ENCODE measurements at places on chromosomes 7 and 10.

GRCh38 chr7:920351-921070 lies 34.0 kb downstream of the ADAP1 start:
- peak; percentile 35 for DNase-seq

DNA sequence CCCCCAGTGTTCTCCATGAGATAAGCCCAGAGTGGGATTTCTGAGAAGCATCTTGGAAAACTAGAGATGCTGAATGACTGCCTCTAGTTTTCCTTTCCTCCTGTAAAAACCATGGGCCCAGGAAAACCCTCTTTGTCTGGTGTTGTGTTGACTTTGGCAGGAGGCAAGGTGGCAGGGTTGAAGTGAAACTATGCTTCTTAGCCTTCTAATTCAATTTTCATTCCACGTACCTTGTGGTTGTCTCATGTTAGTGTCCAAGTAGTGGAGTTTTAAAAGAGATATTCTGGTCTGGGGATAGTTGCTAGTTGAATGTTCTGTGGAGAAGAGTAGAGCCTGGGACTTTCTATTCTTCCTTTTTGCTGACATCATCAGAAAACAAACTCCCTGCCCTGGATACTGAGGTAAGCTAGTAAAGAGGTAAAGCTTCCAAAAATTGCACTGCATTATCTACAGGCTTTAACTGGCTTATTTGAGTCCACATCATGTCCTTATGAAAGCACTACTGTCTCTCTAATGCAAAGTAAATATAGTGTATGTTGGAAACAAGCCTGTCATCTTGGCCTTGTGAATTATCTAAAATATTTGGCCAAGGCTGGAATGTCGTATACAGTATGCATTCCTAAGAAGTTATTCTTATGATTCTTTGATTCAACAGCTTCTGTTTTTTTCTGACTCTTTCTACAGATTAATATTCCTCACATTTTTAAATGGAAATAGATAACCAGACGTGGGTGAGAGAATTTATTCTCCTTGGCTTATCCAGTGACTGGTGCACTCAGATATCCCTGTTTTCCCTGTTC lies at the start of gene OR2F2:
Gene OR2F2, plus strand, starts transcription at position 708 of the 800 bp plus-strand sequence. Its CDS starts 0 bp downstream, at position 708.
- no peak for DNase-seq

DNA sequence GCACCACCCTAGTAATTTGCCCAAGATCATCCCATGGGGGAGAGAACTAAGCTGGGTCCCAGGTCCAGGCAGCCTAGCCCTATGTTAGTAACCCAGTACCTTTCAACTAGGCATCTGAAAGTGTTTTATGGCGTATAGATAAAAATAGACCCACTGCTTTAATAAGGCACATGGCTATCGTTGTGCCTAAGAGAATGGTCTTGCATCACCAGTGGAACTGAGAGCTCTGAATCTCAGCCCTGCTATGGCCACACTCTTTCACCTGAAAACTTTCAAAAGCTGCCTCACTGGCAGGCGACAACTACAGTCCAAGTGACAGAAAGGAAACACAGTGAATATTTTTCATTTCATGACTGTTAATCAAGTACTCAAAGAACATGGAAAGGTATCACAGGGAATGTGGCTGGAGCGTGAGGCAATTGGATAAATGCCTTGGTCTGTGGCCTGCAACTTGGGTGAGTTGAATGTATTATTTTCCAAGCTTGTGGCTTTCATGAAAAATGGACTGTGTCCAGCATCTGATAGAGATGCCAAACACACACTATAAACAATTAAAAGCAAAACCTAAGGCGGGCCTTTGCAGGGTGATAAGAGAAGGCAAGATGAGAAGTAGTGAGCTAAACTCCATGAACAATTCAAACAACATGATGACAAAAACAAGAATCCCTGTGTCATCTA lies 18.0 kb upstream of the SFMBT2 start:
- no peak for DNase-seq

DNA sequence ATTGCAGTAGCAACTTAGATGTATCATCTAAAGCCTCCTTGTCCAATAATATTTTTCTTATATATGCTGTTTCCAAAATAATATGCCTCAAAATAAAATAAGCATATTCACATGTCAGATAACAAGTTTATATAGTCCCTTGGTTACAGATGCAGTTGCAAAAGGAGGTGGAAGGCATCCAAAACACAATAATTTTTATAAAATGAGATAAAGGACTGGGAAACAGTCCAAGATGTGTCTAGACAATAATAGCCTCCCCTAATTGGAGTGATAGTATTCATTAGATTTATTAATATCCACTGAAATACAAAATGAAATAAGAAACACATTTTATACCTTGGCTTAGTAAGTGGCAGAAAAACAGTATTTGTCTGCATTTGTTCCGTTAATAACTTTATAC lies 30.3 kb downstream of the BCAP29 start:
- DNase-seq = no peak

GRCh38 chr10:2866569-2866968 lies 200.8 kb upstream of the PFKP start:
- no peak for DNase-seq

DNA sequence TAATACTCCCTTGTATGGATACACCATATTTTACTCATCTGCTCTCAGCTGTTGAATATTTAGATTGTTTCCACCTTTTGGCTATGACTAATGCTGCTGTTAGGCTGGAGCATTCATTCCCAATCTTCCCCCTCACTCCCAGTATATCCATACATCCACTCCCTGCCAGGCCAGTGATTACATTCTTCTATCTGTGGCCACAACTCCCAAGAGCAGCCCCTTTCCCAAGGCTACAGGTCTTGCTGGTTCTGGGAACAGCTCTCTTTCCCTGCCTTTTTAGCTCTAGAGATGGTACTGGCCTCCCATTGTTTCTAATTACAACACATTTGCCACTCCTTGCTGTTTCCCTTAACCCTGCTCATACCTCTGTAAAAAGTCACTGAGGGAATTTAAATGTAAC lies 28.2 kb downstream of the SFR1 start:
- no peak for DNase-seq

DNA sequence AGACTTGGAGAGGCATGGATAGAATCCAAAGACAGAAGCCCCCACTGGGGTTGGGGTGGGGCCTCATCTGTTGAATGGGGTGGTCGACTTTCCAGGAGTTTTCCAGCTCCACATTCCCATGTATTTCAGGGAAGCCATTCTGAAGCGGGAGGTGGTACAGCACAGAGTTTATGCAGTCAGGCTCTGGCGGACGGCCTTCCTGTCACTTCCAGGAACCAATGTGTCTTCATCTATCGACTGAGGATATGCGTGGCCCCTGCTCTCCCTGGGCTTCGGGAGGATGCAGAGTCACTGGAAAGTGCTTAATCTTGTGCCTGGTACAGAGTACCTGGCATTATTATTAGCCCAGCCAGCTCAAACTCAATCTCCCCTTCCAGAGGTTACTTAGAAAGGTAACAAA lies 26.3 kb downstream of the DOCK1 start:
- no peak for DNase-seq

- DNase-seq = no peak
Measured at GRCh38 chr10:69279110-69279509, 814 bp downstream of the HK1 start.

- DNase-seq = no peak
Measured at GRCh38 chr7:98075801-98076200, 30.9 kb upstream of the LMTK2 start.

- no peak for DNase-seq
Measured at GRCh38 chr7:98204670-98205069, 6.6 kb upstream of the BHLHA15 start.

DNA sequence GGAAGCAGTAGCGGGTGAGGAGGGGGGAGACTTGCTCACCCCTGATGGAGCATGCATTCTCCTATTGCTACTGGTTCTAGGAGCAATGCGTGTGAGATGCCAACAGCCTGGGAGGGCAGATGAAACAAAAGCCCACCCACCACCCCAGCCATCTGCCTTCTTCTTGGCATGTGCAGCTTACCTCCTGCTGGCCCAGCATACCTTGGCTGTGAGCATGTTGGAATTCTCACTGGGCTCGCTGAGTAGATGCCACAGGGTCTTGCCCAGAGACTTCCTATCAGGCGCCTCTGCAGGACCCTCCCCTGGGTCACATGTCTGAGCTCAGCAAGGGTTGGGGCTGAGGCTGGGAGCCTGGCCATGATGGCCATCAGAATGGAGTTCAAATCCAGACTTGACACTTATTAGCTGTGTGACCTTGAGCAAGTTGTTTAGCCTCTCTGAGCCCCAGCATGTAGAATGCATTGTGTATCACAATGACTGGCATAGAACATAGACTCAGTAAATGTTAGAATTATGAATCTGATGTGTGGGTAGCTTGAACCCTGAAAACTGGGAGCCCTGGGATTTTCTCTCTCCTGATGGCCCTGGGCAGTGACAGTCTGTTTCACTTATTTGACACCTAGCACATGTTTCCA lies 38.2 kb downstream of the CDH23 start:
- DNase-seq = no peak

DNA sequence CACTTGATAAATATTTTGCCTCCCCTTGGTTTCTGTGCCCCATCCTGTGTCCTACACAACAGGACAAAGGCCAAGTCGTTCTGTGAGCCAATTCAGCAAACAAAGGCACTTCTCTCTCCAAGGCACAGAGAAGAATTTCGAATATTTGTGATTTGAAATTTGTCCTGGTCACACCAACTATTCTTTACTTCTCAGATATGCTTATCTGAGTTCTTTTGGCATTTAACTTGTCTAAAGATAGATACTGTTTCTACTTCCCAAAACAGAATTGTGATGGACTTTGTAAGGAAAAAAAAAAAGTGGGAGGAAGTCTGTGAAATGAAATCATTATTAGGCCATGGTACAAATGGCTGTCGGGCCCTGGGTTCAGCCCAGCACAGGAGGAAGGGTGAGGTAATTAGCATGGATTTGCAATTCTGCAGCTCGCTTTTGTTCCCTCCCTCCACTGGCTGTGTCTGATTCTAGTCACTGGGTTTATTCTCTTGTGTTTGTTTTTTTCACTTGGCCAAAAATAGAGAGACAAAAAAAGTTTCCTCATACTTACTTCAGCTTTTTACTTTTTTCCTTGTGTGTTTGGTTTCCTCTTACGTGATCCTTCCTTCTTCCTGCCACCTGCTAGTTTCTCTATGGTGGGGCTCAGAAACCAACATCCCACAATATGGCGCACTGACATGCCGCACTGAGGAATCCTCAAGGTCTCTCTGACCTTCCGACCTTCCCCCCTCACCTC lies 108.2 kb upstream of the MKLN1 start:
- no peak for DNase-seq

- DNase-seq = no peak
Measured at GRCh38 chr10:133418289-133418993, 6.0 kb downstream of the SPRN start.
